ENCODE measurements at places on chromosomes 1 and 21.

DNA sequence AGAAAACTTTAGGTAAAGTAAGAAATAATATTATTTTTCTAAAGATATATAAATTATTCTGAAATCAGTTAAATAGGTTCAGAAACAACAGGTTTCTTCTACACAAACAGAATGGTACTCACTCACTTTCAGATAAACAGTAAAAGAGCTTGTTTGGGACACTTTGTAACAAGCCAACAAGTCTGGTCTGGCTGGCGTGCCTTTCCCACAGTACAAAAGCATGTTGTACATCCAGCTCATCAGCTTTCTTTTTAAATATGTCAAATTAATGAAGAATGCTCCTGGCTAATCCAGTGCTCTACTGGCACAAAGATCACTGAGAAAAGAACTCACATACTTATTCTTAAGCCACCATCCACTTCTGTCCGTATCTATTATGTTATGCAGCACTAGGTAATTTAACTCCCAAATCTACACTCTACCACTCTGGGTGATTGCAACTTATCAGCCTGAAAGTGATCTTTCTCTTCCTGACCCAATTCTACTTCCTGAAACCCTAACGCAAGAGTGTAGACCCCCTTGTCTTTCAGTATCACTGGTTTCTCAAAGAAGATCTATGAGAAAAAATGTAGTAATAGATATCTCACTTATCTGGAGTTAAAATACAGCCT is 32.6 kb downstream of the TRIT1 start:
- DNase-seq = no peak

- DNase-seq = no peak
Observed at GRCh38 chr1:200787896-200788387, 49.2 kb downstream of the CAMSAP2 start.

GRCh38 chr1:112358061-112358770 is 37.8 kb upstream of the CTTNBP2NL start:
- DNase-seq = no peak

GRCh38 chr1:107622966-107623365 is 342.0 kb downstream of the VAV3 start:
- no peak for DNase-seq

GRCh38 chr1:966704-967300 is 520 bp downstream of the PLEKHN1 start:
- no peak for DNase-seq

GRCh38 chr1:202671399-202671798 is 38.9 kb downstream of the SYT2 start:
- peak; percentile 35 for DNase-seq

DNA sequence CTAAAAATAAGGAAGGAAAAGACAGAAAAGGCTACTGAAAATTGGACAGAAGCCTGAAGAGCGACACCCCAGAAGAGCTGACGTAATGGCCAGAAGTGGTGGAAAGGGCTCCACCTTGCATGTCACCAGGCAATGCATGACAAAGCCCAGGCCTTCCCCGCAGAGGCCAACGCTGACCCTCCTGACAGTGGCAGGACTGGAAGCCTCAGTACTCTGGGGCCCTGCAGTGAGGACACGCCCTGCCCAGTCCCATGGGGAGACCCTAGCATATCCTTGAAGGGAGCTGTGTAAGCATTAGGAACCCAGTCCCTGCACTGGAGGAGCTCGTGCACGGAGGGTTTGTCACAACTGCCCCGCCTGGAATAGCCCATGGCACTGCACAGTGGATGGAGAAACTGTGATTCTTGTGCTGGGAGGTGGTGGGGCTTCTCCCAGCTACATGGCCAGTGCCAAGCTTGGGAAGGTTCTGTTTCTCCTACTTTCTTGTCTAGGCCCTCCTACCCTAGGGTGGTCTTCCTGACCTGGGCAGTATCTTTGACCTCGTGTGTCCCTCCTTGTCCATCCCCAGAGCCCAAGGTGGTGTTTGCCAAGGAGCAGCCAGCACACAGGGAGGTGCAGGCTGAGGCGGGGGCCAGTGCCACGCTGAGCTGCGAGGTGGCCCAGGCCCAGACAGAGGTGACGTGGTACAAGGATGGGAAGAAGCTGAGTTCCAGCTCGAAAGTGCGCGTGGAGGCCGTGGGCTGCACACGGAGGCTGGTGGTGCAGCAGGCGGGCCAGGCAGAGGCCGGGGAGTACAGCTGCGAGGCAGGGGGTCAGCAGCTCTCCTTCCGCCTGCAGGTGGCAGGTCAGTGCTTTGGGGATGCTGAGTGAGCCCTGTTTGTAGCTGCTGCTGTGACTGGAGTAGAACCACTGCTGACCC is 60.4 kb downstream of the OBSCN start:
- DNase-seq = no peak

GRCh38 chr1:204443260-204443619 is 31.6 kb upstream of the PPP1R15B start:
- no peak for DNase-seq

- DNase-seq = no peak
Observed at GRCh38 chr1:225961659-225962439, 20.8 kb upstream of the LEFTY2 start.

GRCh38 chr1:61247881-61248752 is 165.8 kb downstream of the NFIA start:
- no peak for DNase-seq

DNA sequence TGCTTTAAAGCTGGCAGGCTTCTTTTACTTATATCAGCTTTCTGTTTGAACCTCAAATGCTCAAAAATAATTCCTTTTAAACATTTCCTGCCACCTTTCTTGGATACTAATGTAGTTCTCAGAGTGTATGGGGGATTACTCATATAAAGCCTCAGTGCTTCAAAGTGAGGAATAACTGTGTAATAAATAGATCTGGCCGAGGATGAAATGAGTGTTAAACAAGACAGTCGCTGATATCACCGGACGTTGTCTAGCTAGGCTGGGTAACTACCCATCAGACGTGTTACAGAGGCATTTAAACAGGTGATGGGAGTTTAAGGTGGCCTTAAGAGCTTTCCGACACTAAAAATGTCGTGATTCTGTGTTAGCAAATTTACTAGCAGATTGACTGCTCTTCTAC is 53.1 kb downstream of the VANGL2 start:
- no peak for DNase-seq

- DNase-seq = no peak
Observed at GRCh38 chr1:37439349-37439995, 34.9 kb upstream of the ZC3H12A start.

DNA sequence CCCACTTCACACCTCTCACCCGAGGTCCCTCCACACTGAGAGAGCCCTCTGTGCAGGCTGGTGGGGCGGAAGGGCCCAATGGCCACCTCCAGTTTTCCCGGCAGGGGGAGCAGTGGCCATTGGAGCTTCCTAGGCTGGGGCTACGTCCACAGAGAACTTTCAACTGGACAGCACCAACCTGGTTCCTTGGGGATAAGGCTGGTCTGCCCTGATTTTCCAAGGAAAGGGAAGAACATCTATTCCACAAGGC is 20.3 kb upstream of the LAPTM5 start:
- DNase-seq = no peak

DNA sequence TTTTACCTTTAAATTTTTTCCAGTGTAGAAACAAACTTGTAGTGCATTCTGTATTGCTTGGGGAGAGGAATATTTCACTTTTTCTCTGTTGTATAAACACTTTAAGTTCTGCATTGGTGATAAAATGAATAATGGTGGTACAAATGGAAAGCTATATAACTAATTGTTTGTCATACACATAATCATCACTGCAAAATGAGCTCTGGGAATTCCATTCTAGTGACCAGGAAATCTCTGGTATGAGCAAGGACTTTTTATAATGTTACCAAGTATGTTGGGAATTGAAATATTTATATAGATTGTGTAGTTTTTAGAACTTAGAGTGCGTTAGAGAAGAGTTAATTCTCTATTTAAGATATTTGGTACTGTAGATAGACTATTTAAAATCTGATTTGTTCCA is 5.0 kb upstream of the FMN2 start:
- no peak for DNase-seq

- no peak for DNase-seq
Observed at GRCh38 chr21:35399706-35400105, 350.6 kb upstream of the RUNX1 start.

DNA sequence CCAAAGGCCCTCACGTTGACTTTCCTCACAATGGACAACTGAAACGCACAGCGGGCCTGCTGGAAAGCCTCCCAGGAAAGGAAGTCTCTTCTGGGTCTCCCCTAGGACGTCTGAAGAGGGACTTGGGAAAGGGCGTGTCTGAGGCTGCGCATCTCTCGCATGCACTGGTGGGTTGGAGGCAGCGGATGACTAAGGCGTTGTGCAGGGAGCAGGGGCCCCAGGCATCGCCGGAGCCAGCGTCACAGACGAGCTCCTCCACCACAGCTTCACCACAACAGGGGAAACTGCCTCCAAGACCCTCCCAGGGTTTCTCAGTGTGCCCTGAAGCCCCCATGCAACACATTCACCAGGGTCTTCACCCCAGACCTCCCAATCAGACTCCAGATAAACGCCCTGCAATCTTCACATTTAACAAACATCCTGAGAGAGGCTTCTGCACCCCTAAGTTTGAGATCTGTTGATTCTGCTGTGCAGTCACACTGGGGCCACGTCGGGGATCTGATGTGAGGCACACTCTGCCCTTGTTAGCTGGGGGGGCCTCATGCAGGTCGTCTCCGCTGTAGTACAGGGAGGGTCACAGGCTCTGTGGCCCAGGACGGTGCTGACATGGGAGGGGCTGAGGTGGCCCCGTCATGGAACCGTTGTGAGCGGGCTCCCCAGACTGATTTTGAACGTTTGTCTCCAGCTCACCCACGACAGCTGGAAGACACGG is 7.0 kb upstream of the TFF1 start:
- no peak for DNase-seq

DNA sequence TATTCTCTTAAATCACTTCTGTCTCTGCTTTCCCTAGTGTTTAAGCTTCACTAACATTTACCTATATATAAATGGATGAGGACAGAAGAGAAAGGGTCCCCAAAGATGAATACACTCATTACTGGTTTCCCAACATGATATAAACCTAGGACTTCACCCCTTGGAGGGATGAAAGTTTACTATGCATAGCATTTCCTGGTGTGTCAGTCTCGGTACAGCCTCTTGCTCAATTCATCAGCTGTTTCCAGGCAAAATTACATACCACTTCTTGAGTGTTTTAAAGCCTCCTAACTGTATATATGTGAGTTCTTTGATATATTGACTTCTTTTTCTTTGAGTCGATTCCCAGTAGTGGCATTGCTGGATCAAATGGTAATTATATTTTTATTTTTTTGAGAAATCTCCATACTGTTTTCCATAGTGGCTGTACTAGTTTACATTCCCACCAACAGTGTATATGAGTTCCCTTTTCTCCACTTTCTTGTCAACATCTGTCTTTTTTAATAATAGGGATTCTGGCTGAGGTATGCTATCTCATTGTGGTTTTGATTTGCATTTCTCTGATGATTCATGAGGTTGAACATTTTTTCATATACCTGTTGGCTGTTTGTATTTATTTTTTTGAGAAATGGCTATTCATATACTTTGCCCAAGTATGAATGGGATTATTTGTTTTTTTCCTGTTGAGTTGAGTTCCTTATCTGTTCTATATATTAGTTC is 259.3 kb upstream of the CACYBP start:
- no peak for DNase-seq

DNA sequence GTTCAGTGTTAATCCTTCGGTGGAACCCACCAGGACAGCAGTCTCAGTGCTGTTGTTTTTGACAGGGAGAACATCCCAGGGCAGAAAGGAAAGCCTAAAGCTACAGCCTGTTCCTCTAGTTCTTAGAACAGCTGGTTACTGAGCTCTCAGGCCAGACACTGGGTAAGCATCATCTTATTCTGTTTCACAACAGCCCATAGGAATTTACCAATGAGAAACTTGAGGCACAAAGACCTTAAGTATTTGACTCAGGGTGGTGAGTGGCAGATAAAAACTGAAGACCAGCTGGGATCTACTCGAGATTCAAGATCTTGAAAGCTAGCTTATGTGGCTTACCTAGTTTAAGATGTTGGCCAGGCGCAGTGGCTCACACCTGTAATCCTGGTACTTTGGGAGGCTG is 9.4 kb upstream of the NEK2 start:
- DNase-seq = no peak

- DNase-seq = no peak
Observed at GRCh38 chr1:198166900-198167299, 10.1 kb downstream of the NEK7 start.

DNA sequence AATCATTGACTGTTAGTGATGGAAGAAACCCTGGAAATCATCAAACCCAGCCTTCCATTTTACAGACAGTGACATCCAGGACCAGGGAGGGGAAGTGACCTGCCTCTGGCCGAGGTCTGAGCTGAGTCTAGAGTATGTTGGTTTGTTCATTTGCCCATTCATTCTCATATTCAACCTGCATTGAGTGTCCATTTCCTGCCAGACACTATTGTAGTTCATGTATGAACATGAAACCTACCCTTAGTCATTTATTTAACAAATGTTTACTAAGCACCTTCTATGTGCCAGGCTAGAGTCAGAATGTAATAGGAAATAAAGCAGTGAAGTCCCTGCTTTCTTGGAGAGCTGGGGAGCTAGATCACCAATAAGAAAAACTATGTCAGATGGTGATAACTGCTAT is 51.3 kb downstream of the KCND3 start:
- DNase-seq = no peak

- no peak for DNase-seq
Observed at GRCh38 chr1:185823467-185823866, 89.3 kb downstream of the HMCN1 start.

GRCh38 chr1:217953922-217954321 is 322.8 kb downstream of the SPATA17 start:
- DNase-seq = no peak

- no peak for DNase-seq
Observed at GRCh38 chr1:97245682-97246081, 524.1 kb downstream of the PTBP2 start.

DNA sequence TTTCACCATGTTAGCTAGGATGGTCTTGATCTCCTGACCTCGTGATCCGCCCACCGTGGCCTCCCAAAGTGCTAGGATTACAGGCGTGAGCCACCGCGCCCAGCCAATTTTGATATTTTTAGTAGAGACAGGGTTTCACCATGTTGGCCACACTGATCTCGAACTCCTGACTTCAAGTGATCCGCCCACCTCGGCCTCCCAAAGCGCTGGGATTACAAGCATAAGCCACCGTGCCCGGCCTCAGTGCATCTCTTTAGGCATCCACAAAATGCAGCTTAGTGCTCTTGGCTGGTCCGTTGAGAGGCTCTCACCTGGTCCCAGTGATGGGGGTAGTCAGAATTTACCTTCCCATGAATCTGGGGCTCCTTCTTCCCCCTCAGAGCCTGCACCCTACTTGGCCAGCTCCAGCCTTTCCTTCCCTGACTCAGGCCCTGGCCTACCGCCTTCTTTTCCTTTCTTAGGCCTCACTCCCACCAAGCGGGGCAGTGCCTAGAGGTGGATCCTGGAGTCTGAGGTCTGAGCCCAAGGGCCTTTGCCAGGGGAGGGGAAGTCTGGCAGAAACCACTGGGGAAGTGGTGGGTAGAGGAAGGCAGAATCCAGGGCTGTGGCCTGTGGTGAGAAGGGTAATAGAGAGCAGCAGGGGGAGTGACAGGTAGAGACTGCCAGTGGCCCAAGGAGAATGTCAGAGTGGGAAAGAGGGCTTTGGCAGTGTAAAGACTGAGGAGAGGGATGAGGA is 3.7 kb downstream of the LENEP start:
- no peak for DNase-seq

Measured in SK-N-MC (cell line).